Activated CD4-positive, alpha-beta T cell treated with anti-CD3 and anti-CD28 coated beads for 36 hours (primary cell): ENCODE measurements at places on chromosomes 7 and 10. TPM values are rescaled to one million over a fixed set of nuclear protein-coding genes. Genes with fewer than 3 reads are reported as not detected.

Gene NPFFR1
- not detected for total RNA-seq

Gene OR9A2
- not detected for total RNA-seq

Gene DMBT1
- total RNA-seq = not detected

Gene SYNPO2L
- total RNA-seq = not detected

Gene PFKP
- 231 TPM for total RNA-seq

Gene OR13A1
- not detected for total RNA-seq

Gene COL13A1
- not detected for total RNA-seq

Gene PSD
- 9.1 TPM for total RNA-seq

Gene AKR1B1
- 120 TPM for total RNA-seq

Gene CCDC3
- 0.14 TPM for total RNA-seq

Gene ZNF735
- total RNA-seq = not detected

Gene CDC14C
- total RNA-seq = not detected

Gene ATAD1
- total RNA-seq = 34.2 TPM

Gene ELMO1
- total RNA-seq = 96.2 TPM

Gene ZNF727
- 1.1 TPM for total RNA-seq

Gene PIK3AP1
- 2.9 TPM for total RNA-seq

Gene FBXL13
- total RNA-seq = 0.83 TPM

Gene SPDYE9
- total RNA-seq = not detected

Gene PNLIP
- not detected for total RNA-seq

Gene ANXA8L1
- total RNA-seq = not detected

Gene ZNF804B
- total RNA-seq = not detected

Gene TRIM73
- 3.6 TPM for total RNA-seq

Gene RARRES2
- total RNA-seq = not detected

Gene BAIAP2L1
- total RNA-seq = 3.0 TPM

Gene PTER
- total RNA-seq = 33.1 TPM

Gene TMEM72
- not detected for total RNA-seq

Gene BEND7
- not detected for total RNA-seq

Gene NDUFB8
- 291 TPM for total RNA-seq

Gene FANK1
- total RNA-seq = 1.0 TPM

Gene ING3
- 23.4 TPM for total RNA-seq

Gene UBN2
- total RNA-seq = 8.3 TPM
